ENCODE measurements at places on chromosomes 12 and 14.

- no peak for DNase-seq
Observed at GRCh38 chr14:32072676-32073075, 4.4 kb upstream of the ARHGAP5 start.

GRCh38 chr14:68244262-68244980 is 424.8 kb downstream of the RAD51B start:
- no peak for DNase-seq

DNA sequence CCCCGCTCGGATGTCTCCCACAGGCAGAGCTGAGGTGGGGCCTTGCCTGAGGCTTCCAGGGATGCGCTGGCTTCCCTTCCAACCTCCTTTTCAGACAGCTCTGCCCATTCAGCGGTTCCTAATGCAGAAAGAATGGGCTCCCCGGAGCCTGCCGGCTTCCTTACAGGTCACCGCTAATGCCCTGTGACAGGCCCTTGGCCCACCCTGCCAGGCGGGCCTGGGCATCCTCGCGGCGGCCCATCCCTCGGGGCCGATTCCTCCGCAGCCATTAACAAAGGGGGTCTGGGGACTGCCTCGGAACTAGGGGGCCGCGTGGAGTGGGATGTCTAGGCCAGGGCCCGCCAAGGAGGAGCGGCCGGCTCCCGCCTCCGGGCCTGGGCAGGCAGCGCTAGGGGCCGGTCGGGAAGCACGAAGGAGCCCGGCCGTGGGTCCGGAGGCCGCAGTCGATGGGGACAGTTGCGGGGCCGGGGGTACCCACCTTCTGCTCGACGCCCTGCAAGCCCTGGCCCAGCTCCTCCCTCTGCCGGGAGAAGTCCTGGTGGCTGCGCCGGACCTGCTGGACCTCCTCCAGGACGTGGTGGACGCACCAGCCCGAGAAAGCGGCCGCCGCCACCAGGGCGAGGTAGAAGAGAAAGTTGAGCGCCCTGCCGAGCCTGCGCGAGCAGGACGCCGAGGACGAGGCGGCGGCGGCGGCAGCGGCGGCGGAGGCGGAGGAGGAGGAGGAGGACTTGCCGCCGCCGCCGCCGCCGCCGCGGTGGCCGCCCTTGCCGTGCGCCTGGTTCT is 738 bp downstream of the CKAP4 start:
- DNase-seq = peak; percentile 48

GRCh38 chr14:91636604-91637003 is 95.3 kb downstream of the CATSPERB start:
- no peak for DNase-seq

GRCh38 chr12:2836574-2836973 is 1.7 kb upstream of the NRIP2 start:
- no peak for DNase-seq

DNA sequence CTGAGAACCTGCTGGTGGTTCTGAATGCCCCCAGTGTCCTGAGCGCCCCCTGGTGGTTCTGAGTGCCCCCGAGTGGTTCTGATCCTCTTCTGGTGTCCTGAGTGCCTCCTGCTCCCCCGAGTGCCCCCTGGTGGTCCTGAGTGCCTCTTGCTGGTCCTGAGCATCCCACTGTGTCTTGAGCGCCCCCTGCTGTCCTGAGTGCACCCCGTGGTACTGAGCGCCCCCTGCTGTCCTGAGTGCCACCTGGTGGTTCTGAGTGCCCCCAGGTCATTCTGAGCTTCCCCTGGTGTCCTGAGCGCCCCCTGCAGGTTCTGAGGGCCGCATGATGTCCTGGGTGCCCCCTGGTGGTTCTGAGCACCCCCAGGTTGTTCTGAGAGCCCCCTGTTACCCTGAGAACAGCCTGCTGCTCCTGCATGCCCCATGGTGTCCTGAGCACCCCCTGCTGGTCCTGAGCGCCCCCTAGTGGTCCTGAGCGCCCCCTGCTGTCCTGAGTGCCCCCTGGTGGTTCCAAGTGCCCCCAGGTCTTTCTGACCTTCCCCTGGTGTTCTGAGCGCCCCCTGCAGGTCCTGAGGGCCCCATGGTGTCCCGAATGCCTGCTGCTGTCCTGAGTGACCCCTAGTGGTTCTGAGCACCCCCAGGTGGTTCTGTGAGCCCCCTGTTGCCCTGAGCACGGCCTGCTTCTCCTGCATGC is 1165.4 kb downstream of the TMEM121 start:
- DNase-seq = no peak

GRCh38 chr14:29016050-29016900 is 249.7 kb downstream of the FOXG1 start:
- DNase-seq = no peak

DNA sequence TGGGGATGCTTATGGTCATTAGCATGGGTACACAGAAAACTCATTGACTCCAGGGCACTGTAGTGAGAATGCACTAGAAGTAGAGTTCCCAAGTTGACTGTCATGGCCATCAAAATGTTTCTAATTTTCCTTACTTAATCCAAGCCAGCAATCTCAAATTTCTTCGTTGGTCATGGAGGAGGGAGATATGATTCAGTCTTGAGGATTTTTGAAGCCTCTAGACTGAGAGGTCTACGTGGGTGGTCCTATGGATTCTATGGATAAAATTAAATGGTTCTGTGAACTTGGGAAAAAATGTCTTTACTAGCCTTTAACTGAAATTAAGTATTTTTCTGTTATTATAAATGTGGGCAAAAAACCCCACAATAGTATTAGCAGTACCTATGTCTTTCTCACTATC is 508.5 kb downstream of the FUT8 start:
- no peak for DNase-seq

DNA sequence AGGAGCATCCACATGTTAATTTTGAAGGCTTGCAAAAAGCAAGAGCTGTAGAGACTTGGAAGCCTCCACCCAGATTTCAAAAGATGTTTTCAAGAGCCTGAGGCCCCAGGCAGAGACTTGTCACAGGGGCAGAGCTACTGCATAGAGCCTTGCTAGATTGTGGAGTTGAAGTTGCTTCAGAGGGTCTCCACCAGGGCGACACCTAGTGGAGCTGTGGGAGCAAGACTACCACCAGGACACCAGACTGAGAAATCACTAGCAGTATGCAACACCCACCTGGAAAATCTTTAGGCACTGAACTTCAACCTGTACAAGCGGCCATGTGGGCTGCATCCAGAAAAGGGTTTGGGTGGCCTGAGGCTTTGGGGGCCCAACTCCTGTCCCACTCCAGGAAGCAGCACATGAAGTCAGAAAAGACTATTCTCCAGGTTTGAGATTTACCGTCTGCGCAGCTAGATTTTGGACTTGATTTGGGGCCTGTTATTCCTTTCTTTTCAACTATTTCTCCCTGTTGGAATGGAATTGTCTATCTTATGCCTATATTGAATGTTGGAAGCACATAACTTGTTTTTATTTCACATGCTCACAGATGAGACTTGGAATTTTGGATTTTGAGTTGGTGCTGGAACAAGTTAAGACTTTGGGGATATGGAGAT is 508.6 kb downstream of the FLRT2 start:
- DNase-seq = peak; percentile 68

GRCh38 chr14:53850714-53851296 is 105.8 kb downstream of the BMP4 start:
- DNase-seq = no peak

DNA sequence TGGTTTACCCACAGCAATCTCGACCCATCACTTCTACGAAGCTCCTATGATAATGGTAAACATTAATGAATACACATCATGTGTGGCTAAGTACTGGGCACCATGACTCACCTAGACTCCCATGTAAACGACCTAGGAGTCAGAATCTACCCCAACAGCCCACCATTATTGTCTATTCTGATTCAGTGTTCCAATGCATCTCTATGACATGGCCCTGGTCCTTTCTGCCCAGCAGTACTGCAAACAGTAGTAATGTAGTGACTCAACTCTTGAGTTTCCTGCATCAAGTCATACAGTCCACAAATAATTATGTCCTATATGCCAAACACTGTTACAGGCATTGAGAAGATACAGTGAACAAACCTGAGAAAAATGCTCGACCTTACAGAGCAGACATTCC is 14.6 kb downstream of the GTF2A1 start:
- no peak for DNase-seq

DNA sequence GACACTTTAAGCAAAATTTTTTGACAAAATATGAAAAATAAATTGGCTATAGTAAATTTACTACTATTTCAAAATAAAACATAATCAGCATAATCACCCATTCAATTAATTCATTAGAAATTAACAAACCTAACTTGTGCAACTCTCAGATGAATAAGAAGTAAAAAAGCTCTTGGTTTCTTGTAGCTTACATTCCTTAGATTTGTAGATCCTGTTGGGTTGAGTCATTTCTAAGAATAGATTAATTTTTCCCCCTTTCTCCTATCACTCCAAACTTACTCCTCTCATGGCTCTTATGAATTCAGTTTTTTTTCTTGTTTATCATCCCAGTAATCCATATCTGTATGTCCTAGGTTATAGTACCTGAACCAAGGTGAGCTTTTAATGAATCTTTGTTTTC is 230.9 kb upstream of the LRIG3 start:
- DNase-seq = no peak

DNA sequence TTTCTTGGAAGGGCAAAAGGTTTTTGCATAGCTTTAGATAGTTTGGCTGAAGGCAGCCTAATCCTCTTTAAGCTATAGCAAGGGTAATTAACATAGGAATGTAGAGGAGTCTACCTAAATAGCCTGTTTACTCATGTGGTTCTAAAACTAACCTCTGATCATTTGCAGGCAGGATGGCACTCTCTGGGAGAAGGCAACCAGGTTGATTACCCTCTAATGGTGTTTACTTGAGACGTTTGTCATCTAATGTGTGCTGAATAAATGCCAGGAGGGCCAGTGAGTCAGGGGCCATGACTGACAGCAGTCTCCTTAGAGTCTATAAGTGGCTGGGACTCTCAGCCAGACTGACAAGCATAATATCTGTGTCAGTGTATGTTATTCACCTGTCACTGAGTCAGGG is 286.4 kb downstream of the PCNX1 start:
- peak; percentile 5 for DNase-seq

GRCh38 chr14:42734041-42734440 is 1127.4 kb downstream of the LRFN5 start:
- peak; percentile 27 for DNase-seq

DNA sequence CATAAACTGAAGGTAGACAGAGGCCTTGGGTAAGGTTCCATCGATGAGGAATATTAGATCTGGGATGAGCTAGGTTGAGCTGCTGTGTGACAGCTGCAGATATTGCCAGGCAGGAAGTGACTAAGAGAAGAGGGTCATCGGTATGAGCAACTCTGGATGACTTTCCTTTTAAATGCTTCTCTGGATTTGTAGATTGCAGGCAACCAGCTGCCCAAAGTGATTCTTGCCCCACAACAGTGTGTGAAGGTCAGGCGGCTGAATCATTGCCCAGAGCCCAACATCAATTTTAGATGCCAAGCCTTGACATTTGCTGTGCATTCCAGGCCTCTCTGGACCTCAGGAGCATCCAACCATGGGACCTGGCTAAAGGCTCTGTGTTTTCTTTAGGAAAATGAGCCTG is 255.9 kb downstream of the DPF3 start:
- DNase-seq = no peak

DNA sequence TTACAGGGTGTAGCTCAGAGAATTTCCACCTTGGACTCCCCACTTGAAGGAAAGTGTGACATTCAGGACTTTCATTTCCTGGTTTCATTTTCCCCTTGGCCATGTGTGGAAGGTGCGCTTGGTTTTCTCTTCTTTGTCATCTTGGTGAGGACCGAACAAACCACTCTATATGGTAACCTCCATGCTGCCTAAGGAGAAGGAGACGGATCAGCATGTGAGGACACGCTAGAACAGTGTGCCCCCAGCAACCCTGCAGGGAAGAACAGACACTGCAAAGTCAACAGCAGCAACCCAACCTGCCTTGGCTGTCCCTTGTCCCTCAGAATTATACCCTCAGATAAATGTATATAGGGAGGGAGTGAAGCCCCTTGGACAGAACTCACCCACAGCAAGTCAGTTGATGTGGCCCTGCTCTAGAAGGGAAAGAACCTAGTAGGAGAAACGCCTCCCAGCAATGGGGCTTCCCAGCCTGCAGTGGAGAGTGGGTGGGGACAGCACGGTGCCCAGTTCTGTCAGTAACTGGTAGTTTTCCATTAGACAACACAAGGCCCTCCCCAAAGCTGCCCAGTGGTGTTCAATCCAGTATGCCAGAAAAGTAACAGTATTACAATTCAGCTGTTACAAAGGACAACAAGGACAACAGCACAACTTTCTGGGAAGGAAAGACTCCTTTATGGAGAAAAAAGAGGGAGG is 18.9 kb upstream of the COCH start:
- DNase-seq = no peak

- DNase-seq = no peak
Observed at GRCh38 chr14:57903954-57904353, 38.1 kb upstream of the SLC35F4 start.

GRCh38 chr14:91328313-91329050 is 84.0 kb upstream of the GPR68 start:
- no peak for DNase-seq
